ENCODE measurements at places on chromosomes 4 and X.

DNA sequence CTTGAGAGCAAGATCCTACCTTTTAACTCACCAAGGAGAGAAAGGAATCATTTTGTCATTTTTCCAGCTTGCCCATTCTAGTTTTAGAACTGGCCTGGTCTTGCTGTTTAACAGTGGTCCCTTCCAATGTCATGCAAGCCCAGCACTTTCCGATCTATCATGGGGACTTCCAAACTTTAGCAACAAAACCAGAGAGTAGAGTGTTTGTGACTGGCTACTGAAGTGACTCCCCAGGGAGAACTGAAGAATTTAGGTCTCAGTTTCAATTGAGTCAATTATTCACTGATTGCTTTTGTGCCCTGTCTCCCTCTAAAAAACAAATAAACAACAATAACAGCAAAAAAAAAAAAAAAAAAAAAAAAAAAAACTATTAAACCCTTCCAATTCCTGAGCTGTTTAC is 108.3 kb downstream of the LHFPL1 start:
- no peak for DNase-seq

- DNase-seq: no peak
These were observed 60.4 kb downstream of the CXorf49B start for GRCh38 chrX:71823391-71824057.

DNA sequence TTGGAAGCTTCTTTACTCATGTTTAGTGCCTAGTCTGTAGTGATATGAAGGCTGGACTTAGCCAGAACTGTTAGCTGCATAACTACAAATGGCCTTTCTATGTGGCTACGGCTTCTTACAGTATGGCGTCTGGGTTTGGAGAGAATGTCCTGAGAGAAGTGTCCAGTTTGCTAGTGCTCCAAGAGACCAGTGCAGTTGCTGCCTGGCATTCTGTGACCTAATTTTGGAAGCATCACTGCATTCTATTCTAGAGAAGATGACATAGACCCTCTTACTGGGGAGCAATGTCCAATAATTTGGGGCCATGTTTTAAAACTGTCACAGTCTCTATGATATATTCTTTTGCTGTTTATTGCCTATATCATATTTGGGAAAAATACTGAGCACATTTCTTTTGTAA is 74.2 kb downstream of the STAG2 start:
- DNase-seq: no peak

GRCh38 chr4:120724656-120725055 is 197.9 kb downstream of the PRDM5 start:
- no peak for DNase-seq

GRCh38 chr4:48134081-48134480 is at the start of gene TXK:
Gene TXK, minus strand, starts transcription at chr4:48134250. Its CDS starts 80 bp downstream, at chr4:48134170.
- DNase-seq: peak; percentile 26

GRCh38 chr4:153773236-153773690 is 13.4 kb upstream of the RNF175 start:
- no peak for DNase-seq

DNA sequence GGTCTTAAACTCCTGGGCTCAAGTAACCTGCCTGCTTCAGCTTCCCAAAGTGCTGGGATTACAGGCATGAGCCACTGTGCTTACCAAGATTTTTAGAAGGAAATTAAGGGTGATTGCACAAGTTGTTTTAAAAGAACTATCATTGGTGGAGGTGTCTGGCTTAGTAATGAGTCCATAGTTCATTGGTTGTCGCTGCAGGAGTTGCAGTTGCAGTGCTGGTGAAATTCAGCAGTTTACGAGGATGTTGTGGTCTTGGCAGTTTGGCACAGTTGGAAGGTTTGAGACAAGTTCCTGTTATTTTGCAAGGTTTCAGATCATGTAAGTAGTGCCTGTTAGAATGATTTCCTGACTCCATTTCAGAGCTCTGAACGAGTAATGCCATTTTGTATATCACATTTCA is 48.1 kb downstream of the RAB40AL start:
- no peak for DNase-seq

DNA sequence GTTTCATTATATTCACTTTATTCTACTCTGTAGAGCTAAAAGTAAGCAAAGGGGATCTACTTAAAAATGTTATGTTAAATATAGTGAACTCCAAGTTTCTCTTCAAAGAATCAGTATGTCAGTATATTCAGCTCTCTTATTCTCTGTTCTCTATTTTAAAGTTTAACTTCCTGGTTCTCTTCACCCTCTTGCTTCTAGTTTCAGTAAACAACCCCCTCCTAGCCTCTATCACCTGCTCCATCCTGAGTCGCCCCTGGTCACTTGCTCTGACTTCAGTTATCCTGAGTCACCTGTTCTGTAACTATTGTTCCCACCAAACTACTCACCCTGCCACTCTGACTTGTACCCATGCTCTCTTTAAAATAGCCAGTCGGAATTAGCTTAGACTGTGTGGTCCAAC is 180.9 kb upstream of the AADAT start:
- DNase-seq: no peak

DNA sequence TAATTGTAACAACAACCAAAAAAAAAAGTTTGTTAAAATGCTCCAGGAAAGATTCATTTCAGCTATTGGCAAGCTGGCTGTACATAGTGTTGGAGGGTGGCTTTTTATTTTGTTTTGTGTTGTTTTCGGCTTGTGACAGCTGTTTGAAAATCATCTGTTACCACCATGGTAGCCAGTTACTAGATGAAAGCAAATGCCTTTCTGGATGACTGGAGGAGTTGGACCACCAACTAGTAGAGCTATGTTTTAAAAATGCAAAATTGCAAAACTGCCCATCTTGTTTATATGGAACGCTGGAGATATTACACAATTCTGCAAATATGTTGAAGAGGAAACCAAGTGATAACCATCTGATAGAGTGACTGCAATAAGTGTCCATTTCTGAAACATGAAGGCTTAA is 53.2 kb upstream of the TNIP3 start:
- DNase-seq: no peak

DNA sequence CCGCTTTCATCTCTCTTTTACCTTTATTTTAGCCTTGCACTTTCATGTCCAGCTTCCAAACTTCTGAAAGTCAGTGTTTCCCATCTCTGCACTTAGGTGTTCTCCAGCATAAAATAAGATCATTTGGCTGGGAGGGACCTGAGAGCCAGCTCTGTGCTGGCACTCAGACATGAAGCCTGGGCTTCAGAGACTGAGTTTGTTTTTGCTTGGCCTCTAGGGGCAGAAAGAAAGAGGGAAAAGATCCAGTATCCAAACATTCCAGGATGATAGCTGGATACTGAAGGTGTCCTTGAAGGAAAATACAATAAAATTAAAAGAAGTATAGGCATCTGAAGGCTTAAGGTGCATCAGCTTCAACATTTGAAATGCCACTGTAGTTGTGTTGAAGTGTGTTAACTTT is 202.4 kb upstream of the ZIC3 start:
- no peak for DNase-seq

- no peak for DNase-seq
These were observed 62.8 kb downstream of the FAM9B start for GRCh38 chrX:8971116-8971515.

- no peak for DNase-seq
These were observed 102.9 kb upstream of the LRPAP1 start for GRCh38 chr4:3634894-3635820.

GRCh38 chr4:123952530-123953274 is 556.1 kb downstream of the SPRY1 start:
- no peak for DNase-seq

GRCh38 chr4:42415281-42415680 is 18.0 kb downstream of the SHISA3 start:
- no peak for DNase-seq

GRCh38 chr4:38040619-38041018 is 80.4 kb downstream of the PTTG2 start:
- DNase-seq: no peak

- no peak for DNase-seq
These were observed 43.0 kb downstream of the BANK1 start for GRCh38 chr4:101833480-101833879.

- no peak for DNase-seq
These were observed 273.1 kb downstream of the DCTD start for GRCh38 chr4:182643801-182644682.

DNA sequence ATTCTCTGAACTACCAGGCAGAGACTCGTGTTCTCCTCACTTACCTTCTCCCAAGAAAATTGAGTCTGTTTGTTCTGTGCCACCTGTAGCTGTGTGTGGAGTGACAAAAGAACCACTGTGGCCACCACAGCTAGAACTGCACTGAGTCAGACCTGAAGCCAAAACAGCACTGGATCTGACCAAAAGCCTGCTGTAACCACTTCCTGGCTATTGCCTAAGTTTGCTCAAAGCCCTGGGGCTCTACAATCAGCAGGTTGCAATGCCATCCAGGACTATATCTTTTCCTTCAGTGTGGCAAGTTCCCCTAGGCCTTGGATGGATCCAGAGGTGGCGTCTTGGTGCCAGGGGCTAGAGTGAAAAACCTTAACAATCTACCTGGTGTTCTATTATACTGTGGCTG is 449.1 kb downstream of the FAM133A start:
- DNase-seq: no peak

- DNase-seq: no peak
These were observed 103.9 kb upstream of the RAB40AL start for GRCh38 chrX:102833136-102833535.

- no peak for DNase-seq
These were observed 87.2 kb upstream of the KLF3 start for GRCh38 chr4:38576767-38577166.

DNA sequence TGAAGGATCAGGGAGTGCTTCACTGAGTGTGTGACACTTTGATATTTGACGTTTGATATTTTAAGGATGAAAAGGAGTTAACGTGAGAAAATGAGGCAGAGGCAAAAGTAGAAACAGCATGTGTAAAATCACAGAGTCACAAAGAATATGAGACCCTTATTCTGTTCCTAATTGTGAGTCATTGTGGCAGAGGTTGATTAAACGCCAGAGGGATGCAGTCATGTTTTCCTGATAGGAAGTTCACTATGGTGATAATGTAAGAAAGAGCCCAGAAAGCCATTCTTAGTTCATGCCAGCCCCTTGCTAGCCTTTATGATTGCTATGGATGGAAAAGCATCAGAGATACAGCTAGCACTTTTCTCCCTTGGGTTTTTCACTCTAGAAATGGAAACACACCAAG is 33.5 kb upstream of the IGSF1 start:
- no peak for DNase-seq

DNA sequence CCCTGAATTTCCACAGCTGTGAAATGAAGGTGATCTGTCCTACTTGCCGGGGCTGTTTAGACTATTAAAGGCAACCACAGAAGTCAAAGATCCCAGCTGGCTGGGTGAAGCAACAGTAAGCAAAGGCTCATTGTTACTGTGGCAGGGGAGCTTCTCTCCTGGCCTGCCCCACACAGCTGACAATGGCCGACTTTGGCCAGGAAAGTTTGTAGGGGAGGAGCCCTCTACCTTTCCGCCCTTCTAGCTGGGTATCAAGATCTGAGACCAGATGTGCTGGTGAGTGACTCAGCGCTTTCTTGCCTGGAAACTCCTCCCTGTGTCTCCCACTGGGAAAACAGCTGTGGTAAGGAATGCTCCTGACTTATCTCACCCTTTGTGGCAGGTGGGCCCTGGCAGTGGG is 21.1 kb downstream of the RASSF6 start:
- DNase-seq: no peak

- no peak for DNase-seq
These were observed 130.7 kb downstream of the SLC4A4 start for GRCh38 chr4:71469541-71469940.

- no peak for DNase-seq
These were observed 22.2 kb downstream of the TMPRSS11E start for GRCh38 chr4:68469482-68469881.

GRCh38 chr4:184911310-184911709 is 85.5 kb upstream of the ACSL1 start:
- no peak for DNase-seq

GRCh38 chr4:95640311-95640710 is 91.5 kb upstream of the UNC5C start:
- DNase-seq: no peak

DNA sequence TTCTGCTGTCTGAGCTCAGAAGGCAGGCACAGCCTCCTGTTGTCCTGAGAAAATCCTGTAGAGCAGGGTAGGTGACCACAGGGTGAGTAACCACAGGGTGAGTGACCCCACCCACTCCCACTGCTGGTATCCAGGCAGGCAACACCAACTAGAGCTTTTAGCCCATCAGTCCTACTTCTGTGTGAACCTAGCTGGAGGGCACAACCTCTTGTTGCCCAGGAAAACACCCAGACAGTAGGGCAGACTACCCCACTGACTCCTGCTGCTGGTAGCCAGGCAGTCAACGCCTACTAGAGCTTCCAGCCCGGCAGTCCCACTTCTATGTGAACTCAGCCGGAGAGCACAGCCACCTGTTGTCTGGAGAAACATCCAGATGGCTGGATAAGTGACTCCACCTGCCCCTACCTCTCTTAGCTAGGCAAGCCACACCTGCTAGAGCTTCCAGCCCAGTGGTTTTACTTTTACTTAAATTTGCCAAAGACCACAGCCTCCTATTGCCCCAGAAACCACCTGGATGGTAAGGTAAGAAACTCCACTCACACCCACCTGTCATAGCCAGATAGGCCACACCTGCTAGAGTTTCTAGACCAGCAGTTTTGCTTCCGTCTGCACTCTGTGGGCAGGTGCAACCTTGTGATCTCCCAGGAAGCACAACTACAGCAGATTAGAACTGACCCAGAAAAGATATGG is 371.6 kb downstream of the INPP4B start:
- DNase-seq: peak; percentile 6

- DNase-seq: peak; percentile 84
These were observed at the start of gene NEK1 for GRCh38 chr4:169611991-169612870. Gene NEK1, minus strand, starts transcription at chr4:169612583. Its CDS starts 9,953 bp downstream, at chr4:169602630.

GRCh38 chr4:73070074-73070390 is 516 bp upstream of the COX18 start:
- no peak for DNase-seq

GRCh38 chrX:87634361-87634760 is 116.8 kb downstream of the KLHL4 start:
- no peak for DNase-seq

- no peak for DNase-seq
These were observed 75.2 kb upstream of the NUDT6 start for GRCh38 chr4:122997463-122998101.

DNA sequence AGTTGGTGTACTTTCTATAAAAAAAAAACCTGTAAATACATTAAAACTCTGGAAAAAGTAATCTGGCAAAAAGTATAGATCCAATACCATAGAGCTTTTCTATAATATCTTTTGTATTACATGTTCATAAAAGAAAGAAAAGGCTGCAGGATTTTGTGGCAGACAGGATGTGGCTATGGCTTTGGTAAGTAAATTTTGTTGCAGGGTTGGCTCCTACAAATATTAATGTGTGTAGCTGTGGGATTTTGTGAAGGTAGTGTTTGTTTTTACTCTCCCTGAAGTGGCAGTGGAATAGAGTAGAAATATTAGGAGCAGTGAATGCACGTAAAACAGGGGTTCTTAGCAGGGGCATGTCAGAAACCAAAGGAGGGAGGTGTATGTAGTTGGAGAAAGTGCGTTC is 84.8 kb downstream of the TSPAN7 start:
- no peak for DNase-seq

DNA sequence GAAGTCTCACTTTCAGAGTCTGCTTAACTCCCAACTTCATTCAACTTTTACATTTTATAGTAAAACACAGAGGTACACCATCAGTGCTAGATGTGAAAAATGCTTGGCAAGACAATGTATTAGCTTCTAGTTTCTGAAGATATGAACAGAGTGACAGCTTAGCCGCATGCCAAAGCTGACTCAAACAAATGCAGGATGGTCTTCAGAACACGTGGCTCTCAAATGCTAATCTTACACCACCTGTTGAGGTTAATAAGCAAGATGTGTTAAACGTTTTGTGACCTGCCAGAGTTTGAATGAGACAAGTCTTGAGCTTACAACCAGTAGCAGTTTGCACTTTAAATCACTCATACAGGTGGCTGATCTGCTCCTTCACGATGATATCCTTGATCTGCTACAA is 18.9 kb upstream of the GPM6B start:
- DNase-seq: no peak

GRCh38 chr4:144705601-144706590 is 59.9 kb downstream of the HHIP start:
- DNase-seq: no peak
